ENCODE measurements at places on chromosomes 6 and 20.

GRCh38 chr6:156126535-156126934 is 650.6 kb upstream of the ARID1B start:
- no peak for DNase-seq

GRCh38 chr6:125100074-125100652 is 53.4 kb upstream of the TPD52L1 start:
- DNase-seq, result no peak

DNA sequence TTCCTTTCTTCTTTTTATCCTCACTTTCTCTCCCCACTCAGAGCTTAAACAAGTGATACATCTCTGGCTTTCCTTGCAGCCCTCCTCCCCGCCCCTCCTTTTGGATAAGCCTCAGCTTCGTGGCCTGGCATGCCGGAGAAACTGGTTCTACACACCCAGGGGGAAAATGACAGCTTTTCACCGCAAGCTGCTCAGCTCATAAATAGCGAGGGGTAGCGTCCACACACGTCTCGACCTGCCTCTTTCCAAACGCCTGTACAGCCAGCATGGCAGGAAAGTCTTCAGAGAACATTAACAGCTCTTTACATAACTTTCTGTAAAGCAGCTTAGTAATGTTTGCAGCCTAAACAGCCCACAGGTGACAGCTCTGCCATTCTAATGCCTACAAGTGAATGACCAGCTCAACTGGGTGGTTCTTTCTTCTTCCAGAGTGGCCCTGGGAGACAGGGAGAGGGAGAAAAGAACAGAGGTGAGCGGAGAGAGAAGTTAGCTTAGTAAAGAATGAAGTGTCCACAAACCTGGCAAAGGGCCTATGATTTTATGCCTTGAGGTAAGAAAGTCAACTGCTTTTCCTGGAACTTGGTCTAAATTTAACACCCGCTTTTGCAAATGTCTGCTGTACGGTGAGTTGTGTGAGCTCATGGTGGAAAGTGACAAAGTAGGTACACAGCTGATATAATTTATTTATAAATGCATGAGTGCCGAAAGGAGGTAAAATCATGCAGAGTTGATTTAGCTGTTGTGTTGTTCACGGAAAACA is 251.5 kb downstream of the TFAP2A start:
- DNase-seq, result no peak

DNA sequence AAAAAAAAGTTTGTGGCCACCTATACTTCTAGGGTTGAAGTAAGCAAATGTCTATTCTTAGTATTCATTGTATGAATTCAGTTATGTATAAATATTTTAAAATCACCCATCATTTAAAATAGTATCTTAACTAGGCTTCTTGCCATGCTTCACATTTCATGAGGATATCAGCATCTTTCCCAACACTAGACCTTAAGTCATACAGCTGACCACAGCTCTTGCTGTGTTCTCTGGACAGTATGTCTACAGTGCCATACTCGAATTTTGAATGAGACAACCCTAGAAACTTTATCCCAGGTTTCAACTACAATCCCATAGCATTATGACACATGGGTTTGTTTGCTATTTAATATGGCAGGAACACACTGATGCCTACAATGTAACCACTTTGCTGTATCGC is 5.2 kb downstream of the TXNDC5 start:
- no peak for DNase-seq

GRCh38 chr20:43715044-43715443 is 11.8 kb downstream of the GTSF1L start:
- DNase-seq, result no peak

DNA sequence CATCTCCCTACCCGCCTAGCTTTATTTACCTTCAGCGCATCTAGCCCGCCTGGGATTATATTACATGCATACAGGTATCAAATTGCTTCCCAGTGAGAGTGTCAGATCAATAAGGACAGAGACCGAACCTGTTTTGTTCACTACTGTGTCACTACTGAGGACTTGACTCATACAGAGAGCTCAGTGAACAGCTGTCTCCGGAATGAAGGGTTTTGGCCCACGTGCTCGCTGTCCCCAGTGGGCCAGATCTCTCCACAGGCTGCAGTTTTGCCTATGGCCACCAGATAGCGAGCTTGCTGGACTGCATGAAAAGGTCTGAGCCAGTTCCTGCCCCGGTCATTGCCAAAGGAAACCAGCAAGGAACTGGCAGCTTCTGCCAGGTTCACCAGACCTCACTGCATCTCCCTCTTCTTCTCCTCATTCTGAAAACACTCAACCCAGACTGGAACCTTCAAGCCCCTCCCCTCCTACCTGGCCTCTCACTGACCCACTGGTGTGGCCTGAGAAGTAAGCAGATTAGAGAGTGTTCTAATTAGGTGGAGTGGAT is 150.8 kb downstream of the ZMYND8 start:
- DNase-seq, result peak; percentile 38

GRCh38 chr6:14028631-14029030 is 88.9 kb upstream of the CD83 start:
- no peak for DNase-seq

DNA sequence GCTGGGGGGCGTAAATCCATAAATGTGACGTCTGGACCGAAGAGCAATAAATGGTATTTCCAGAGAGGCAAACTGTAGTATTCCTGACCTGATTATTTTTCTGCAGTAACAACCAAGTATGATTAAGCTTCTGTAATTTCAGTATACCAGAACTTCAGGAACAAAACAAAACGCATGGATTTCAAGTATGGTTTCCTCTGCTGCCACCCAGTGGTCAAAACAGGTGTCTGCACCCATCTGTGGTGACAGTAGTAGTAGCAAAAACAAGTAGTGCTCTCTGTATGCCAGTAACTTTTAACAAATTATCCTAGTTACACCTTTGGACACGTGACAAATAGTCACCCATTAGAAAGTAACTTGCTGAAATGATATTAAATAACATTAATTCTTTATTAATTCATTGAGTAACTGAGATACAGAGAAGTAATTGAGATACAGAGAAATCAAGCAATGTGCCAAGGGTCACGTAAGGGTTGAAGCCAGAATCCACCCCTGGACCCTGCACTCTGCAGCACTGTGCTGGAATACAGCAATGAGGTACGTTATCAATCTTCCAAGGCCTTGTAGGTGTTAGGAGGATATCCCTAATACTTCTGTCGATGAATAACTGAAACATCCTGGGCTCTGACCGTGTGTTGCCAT is 7.9 kb downstream of the CALHM4 start:
- DNase-seq, result no peak

- DNase-seq, result peak; percentile 5
These were observed 131.0 kb downstream of the DOK5 start for GRCh38 chr20:54606380-54606779.

DNA sequence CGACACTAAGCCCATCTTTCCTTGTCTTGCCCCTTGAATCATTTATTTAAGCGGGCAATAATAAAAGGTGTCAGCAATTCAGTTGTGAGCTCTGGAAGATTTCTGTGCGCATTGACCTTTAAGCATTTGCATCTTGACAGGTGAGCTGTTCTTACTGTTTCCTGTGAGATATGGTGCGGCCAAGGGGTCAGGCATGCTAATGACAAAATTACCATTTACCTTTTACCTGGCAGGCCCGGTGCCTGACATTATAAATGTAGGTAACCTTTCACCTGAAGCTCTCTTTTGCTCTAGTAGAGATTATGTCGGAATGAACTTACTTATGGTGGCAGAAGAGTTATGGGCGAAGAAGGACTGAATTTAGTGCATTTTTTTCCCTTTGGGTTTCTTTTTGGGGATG is 89.3 kb upstream of the EEF1E1 start:
- no peak for DNase-seq

GRCh38 chr6:161919691-161920090 is 645.8 kb upstream of the AGPAT4 start:
- DNase-seq, result no peak

GRCh38 chr6:115612796-115613479 is 447.8 kb downstream of the FRK start:
- no peak for DNase-seq

- DNase-seq, result no peak
These were observed 938.6 kb downstream of the C6orf118 start for GRCh38 chr6:164370773-164371172.

DNA sequence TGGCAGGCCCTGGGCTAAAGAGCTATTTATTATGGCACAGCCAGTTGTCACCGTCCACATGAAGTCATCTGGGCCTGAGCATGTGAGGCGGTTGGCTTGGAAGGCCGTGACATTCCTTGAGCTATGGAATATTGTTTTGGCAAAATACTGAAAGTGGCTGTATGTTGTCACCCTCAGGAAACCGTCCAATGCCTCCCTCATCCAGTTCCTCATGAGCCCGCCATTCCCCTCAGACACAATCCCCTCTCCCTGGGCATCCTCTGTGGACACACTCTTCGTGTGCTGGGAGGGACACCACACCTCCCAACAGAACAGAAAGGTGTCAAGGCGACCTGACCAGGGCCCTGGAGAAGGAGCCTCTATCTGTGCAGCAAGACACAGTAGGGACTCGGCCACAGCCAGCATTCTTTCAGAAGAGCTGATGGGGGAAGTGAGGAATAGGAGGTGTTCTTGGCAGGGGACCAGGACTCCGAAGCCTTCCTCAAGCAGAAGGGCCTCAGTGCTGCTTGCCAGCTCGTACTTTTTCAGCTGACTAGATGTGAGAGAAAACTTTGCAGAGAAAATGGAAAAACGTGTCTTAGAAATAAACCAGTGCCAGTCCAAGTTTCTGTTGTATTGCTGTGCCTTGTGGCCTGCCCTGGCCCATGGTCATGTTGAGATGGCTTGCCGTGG is 120.5 kb downstream of the SOD2 start:
- DNase-seq, result no peak

GRCh38 chr6:99014061-99014460 is 66.3 kb upstream of the FBXL4 start:
- DNase-seq, result peak; percentile 38
